Adrenal gland (tissue), 19 donors: ENCODE measurements at places on chromosomes 12 and 14.

DNA sequence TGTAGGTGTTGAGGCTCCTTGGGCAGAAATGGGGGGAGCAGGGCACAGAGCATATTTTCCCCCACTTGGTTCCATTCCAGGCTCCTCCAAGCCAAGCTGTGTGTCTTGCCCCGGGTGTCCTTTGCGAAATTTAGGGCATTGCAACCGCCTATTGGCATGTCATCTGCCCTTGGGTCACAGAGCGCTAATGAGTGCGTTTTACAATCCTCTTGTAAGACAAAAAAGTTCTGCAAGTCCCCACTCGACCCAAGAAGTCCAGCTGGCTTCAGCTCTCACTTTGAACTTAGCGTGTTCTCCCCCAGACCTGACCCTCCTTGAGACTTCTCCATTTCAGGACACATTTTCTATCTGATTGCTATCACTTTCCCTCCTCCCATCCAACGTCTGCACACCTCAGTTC is 6.1 kb upstream of the LRTM2 start:
- no peak for DNase-seq

GRCh38 chr12:65962921-65963861 is 138.9 kb downstream of the HMGA2 start:
- no peak for DNase-seq

DNA sequence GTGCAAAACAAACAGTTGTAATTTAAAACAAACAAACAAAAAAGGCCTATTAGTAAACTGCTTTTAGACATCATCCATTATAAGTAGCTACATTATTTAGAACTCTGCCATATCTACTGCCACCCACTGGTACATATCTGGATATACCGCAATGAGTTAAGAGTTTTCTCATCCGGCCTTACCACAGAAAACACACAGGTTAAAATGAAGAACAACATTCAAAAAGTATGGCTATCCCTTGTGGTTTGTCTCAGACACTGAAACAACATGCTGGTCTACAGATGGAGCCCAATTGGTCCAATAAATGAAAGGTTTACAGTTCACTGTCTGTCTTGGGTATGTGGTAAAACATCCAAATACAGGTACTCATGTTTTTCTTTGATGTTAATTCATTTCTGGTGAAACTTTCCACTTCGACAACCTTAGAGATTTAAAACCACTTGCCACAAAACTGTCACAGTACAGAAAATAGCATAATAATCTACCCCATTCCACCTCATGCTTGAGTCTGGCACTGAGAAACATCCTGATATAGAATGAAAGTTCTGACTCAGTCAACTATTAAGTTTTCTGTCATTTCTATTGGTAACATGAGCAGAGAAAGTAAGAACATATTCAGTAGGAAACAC is 354.3 kb downstream of the CEP128 start:
- no peak for DNase-seq

DNA sequence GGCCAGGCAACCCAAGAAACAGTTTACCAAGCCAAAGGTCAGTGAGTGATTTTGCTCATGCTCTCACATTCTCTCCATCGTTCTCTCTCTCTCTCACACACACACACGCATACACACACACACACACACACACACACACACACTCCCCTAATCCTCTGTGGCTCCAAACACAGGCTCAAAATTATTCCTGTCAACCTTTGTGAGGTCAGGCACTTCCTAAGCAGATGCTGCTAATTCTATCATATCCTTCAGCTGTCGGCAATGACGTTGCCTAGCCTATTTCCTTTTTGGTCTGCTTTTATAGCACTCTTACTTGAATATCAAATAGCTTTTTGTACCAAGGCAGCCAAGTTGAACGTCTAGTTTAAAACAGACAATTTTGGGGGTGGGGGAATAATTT is 98.9 kb upstream of the EGLN3 start:
- no peak for DNase-seq

DNA sequence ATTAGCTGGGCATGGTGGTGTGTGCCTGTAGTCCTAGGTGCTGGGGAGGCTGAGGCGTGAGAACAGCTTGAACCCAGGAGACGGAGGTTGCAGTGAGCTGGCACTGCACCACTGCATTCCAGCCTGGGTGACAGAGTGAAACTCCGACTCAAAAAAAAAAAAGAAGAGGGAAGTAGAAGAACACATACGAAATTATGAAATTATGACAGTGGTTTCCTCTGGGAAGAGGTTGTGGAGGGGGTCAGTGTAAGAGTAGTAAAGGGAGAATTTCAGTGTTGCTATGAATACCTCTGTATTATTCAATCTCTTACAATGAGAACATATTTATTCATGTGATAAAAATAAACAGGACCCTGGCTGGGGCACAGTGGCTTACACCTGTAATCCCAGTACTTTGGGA is 24.7 kb upstream of the CSRNP2 start:
- DNase-seq, result no peak

- no peak for DNase-seq
Measured at GRCh38 chr12:58533652-58534051, 386.7 kb downstream of the LRIG3 start.

DNA sequence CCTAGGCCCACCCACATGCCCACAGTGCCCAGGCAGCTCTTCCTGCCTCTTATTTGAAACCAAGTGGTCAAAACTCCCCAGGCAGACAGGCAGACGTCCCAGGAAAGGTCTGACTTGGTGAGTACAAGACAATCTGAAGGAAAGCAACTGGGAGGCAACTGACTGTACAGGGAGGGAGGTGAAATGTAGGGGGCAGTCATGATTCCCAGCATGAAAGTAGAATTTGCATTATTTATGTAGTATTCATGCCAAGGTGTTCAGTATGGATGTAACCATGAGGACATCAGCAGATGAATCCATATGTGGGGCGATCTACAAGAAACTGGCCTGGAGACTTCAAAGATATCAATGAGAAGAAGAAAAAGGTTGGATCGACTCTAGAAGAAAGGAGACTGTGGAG is 46.1 kb downstream of the SLC24A4 start:
- no peak for DNase-seq

- DNase-seq, result no peak
Measured at GRCh38 chr12:42908712-42909111, 319.2 kb upstream of the PRICKLE1 start.

DNA sequence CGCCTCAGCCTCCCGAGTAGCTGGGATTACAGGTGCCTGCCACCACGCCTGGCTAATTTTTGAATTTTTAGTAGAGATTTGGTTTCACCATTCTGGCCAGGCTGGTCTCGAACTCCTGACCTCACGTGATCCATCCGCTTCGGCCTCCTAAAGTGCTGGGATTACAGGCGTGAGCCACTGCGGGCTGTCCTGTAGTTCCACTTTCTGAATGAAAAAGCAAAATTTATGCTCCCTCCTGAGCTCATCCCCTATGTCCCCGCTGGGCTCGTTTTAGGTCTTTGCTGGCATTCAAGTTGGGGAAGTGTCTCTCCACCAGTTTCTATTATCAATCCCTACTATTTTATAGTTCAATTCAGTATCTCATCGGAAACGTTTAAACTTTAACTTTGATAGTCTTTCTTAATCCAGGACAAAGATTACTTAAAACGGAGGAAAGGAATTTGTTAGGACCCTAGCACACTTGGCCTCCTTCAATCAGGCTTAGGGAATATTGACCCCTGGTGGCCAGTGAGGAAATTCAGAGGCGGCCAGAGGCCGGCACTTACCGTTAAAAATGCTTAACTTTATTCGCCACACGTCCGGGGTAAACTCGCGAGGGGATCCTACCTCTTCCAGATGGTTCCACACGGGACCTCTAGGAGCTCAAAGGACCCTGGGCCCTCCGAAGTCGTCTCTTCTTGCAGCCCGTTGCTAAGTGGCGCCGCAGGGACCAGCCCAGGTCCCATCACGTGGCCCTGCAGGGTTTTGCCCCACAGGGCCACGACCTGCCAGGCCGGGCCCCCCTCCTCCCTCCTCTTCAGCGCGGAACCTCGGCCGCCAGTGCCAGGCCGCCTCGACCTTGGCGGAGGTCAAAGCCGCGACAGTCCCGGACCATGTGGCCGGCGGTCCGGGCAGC is 11.4 kb upstream of the DNAL1 start:
- peak; percentile 72 for DNase-seq

DNA sequence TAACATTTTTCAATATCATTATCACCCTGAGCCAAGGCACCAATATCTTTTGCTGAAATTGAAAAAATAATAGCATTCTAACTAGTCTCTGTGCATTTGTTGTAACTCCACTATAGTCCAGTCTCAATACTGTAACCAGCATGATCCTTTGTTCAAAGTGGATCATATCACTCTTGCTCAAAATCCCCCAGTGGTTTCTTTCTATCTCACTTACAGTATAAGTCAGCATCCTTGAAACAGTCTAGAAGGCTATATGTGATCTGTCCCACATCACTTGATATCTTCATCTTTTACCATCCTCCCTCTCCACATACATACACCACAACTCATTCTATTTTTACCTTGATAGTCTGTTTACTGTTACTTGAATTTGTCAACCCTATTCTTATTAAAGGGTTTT is 435.7 kb downstream of the CCER1 start:
- no peak for DNase-seq

DNA sequence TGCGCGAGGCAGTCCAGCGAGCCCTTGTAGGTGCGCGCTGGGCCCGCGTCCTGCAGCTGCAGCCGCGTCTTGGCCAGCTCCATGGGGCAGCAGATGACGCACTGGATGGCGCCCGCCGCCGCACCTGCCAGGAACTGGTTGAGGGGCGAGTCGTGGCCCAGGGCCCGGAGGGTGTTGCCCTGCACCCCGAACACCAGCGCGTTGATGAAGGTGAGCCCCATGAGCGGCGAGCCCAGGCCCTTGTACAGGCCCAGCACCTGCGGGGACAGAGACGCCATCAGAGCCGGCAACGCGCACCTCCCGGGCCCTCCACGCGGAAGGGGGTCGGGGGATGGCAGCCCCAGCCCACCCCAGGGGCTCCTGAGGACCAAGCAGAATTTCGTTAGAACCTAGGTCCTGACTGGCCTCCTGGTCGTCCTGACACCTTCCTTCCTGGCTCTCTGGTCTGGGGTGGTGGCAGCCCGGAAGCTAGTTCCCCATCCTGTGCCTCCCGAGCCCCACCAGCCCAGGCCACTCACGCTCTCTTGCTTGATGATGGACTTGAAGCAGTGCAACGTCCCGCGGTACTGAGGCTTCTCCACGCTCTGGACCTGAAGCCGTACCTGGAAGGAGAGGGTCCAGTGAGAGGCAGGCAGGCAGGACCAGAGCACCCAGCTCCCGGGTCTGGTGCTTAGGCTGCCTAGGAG is 13.3 kb downstream of the SLC25A29 start:
- peak; percentile 15 for DNase-seq

DNA sequence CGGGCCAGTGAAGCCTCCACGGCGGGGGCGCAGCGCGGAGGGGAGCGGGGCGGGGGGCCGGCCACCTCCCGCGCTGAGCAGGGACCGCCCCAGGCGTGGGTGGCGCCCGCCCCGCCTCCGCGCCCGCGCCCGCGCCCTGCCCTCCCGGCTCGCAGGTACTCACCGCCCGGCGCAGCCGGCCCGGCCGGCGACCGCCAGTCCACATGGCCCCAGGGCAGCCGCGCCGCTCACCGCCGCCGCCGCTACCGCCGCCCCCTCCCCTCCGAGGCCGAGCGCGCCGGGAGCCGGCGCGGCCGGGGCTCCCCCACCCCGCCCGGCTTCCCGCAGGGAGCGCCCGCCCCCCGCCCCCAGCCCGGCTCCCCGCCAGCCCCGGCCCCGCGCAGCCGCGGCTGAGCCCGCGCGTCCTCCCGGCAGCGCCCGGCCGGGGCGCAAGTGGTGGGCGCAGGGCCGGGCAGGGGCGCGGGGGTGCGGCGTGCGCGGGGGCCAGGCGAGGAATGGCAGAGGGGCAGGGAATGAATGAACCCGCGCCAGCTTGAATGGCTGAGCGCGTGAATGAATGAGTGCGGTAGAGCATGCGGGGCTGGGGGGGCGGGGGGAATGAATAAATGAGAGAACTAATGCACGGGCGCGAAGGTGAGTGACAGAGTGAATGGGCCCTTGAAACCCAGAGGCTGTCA is at the start of gene BEGAIN:
TSS of gene BEGAIN (minus strand) at position 332 of the 677 bp plus-strand sequence. CDS start at position 205, 127 bp downstream.
- DNase-seq, result no peak

DNA sequence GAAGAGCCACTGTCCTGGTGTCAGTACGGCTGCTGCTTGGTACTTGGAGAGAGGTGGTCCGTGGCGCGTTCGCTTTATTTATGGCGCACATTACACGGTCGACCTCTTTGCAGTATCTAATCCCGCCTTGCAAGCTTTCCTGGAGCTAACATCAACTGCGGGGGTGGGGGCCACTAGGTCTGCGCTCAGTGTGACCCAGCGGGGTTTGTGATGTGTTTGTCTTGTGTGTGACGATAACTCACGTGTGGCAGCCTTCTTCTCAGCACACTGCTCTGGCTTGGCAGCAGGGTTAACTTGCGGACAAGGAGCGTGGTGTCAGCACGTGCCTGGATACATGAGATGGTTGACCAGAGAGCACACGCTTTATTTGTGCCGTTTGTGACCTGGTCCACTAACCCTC is 122.2 kb upstream of the RTL1 start:
- DNase-seq, result peak; percentile 6

- DNase-seq, result no peak
Measured at GRCh38 chr14:103863245-103863644, 15.9 kb upstream of the PPP1R13B start.

- DNase-seq, result no peak
Measured at GRCh38 chr12:43884683-43885410, 49.0 kb downstream of the TMEM117 start.

- peak; percentile 70 for DNase-seq
Measured at GRCh38 chr12:52056801-52057637, 5.8 kb downstream of the NR4A1 start.

- no peak for DNase-seq
Measured at GRCh38 chr14:103527408-103528145, 1.4 kb upstream of the TRMT61A start.

GRCh38 chr12:106918746-106919145 is 37.0 kb upstream of the TMEM263 start:
- no peak for DNase-seq

DNA sequence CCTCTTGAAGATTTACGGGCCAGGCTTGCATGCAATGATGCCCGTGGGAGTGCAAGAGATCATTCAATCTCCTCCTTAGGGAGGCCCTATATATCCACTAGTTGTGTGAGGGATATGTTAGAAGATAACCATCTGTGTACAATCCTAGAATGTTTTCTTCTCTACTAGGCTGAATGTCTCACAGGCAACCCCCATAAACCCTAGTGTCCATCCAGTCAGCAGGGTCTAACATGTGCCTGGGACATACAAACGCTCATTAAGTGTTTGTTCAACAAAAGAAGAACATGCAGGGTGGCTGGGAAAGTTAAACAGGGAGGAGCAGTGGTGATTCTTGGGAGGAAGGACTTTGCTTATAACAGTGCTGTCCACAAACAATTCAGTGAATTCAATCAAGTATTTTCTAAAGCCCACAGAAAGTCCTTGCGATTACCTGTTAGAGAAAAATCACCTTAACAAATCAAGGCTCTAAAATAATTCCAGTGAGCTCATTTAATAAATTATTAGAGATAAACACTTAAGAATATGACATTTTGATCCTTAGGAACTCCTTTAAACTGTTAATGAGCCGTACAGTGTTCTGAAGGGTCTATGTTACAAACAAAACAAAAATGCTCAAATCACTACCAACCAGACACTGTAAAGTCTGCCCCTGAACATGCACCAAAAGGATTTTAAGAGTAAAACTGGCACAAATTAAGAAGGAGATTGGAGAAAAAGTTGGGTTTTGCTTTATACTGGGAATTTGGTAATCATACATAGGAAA is 96.6 kb upstream of the FERMT2 start:
- DNase-seq, result no peak

- no peak for DNase-seq
Measured at GRCh38 chr12:132640936-132641335, 22.4 kb downstream of the P2RX2 start.
